ENCODE measurements at places on chromosomes 1 and 21. TPM values are rescaled to one million over a fixed set of nuclear protein-coding genes. Genes with fewer than 3 reads are reported as not detected.

SYT2 gene
- total RNA-seq = not detected

C1orf56 gene
- total RNA-seq = 4.4 TPM

PDE4B gene
- 19.2 TPM for total RNA-seq

C1orf94 gene
- total RNA-seq = not detected

DFFA gene
- 27.9 TPM for total RNA-seq

AK2 gene
- 139 TPM for total RNA-seq

PDZK1 gene
- total RNA-seq = 0.29 TPM

ELF3 gene
- under 0.01 TPM for total RNA-seq

SNIP1 gene
- total RNA-seq = 14.1 TPM

SZRD1 gene
- total RNA-seq = 66.2 TPM

ADARB1 gene
- total RNA-seq = 19.5 TPM

CENPF gene
- 8.3 TPM for total RNA-seq

NUP210L gene
- under 0.01 TPM for total RNA-seq

TPTE gene
- not detected for total RNA-seq

DAB1 gene
- not detected for total RNA-seq

RGS18 gene
- total RNA-seq = 0.36 TPM

CNTN2 gene
- total RNA-seq = under 0.01 TPM

AMY2A gene
- total RNA-seq = not detected

PLA2G2F gene
- not detected for total RNA-seq

KPRP gene
- not detected for total RNA-seq

MED8 gene
- 64.8 TPM for total RNA-seq

KLHDC8A gene
- total RNA-seq = not detected

ZNF695 gene
- total RNA-seq = 1.2 TPM
